ENCODE measurements at places on chromosomes 12 and 14.

- no peak for DNase-seq
Observed at GRCh38 chr12:112304436-112304835, 77.8 kb downstream of the HECTD4 start.

GRCh38 chr12:63085120-63085519 lies 65.9 kb downstream of the AVPR1A start:
- no peak for DNase-seq

GRCh38 chr12:27548301-27549199 lies 24.5 kb downstream of the PPFIBP1 start:
- no peak for DNase-seq

DNA sequence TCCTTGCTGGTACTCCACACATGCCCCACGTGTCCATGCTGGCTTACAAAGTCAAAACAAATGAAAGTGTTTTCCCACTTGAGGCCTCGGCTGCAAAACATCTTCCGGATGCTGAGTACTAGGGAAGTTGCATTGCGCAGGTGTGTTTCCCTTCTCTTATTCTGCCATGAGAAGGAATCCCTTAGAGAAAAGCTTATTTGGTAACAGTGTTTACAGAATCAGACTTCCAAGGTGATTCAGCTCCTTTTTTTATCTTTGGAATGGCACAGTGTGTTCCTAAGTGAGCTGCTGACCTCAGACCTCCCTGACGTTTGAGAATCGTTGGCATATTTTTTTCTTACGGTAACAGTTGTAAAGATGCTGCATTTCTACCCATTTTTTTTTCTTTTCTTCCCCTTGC lies 211.3 kb downstream of the ESR2 start:
- no peak for DNase-seq

- no peak for DNase-seq
Observed at GRCh38 chr12:65699251-65699650, 125.0 kb upstream of the HMGA2 start.

GRCh38 chr12:104372061-104372720 lies 68.7 kb downstream of the EID3 start:
- no peak for DNase-seq

DNA sequence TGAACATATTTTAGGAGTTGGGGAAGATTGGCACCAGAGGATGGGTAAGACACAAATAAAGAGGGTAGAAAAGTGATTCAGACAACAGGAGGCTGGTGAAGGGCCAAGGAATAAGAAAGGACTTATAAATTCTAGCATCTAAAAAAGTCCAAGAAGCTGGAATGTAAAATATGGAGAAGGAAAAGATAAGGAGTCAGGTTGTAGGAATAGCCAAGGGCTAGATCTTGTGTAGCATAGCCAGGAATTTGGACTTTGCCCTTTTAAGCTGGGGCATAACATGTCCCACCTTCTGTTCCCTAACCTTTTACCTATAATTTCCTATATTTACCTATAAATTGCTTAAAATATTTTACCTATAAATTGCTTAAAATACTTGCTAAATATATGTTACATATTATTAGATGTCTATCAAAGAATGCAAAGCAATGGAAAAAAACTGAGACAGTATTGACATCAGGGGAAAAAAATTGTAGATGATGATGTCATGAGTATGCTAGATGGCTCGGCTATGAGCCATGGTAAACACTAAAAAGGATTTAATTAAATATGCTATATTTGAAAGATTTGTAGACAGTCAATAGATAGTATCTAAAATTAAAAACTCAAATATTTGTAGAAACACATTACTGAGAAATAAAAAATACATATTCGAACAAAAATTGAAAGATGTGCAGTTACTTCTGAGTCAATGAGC lies 99.7 kb upstream of the PLEKHG7 start:
- DNase-seq: no peak

DNA sequence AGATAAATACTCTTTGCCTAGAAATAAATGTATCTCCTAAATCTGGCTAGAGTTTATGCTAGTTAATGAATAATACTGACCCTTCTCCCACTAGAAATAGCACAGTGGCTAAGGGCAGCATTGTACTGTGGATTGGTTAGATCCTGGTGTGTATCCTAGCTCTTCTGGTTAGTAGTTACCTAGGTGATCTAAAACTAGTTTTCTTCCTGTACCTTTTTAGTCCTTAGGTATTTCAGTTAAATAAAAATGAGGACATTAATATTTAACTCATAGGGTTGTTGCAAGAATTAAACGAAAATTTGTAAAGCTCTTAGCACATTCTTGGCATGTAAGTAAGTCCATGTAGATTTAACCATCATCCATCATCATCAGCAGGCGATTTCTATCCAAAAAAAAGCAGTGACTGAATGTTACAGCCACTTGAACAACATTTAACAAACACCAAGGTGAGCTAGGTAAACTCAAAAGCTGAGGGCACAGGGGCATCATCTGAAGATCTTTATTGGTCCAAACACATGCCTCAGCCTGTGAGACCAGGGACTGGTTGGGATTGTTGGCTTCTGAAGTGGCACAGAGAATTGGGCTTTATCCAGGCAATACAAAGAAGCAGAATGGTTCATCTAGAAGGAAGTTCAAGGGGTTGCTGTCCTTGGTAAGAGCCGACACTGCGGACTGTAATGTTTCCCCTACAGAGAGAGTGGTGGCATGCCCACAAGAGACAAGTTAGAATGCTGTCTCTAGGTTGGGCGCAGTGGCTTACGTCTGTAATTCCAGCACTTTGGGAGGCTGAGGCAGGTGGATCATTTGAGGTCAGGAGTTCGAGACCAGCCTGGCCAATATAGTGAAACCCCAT lies 100.8 kb downstream of the GAS2L3 start:
- no peak for DNase-seq

DNA sequence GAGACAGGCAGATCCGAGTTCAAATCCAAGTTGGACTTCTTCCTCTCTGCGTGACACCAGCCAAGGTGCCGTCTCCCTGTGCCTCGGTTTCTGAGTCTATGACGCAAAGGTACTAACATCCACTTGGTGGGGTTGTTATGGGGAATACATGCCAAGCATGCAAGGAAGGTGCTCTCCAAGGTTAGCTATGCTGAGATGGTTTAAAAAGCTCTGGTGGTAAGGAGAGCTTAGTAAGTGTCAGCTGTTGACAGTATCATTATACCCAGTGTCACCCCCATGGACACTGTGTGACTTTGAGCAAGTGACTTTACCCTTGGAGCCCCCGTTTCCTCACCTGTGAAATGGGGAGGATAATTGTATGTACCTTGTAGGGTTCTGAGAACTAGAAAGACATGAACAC lies 22.2 kb downstream of the MMAB start:
- DNase-seq: no peak

- no peak for DNase-seq
Observed at GRCh38 chr12:79935624-79936345, 888 bp upstream of the PPP1R12A start.

GRCh38 chr12:68932128-68932960 lies 627 bp downstream of the CPM start:
- DNase-seq: no peak
